Muscle of leg (tissue), 16 donors: ENCODE measurements at places on chromosomes 11 and 22.

DNA sequence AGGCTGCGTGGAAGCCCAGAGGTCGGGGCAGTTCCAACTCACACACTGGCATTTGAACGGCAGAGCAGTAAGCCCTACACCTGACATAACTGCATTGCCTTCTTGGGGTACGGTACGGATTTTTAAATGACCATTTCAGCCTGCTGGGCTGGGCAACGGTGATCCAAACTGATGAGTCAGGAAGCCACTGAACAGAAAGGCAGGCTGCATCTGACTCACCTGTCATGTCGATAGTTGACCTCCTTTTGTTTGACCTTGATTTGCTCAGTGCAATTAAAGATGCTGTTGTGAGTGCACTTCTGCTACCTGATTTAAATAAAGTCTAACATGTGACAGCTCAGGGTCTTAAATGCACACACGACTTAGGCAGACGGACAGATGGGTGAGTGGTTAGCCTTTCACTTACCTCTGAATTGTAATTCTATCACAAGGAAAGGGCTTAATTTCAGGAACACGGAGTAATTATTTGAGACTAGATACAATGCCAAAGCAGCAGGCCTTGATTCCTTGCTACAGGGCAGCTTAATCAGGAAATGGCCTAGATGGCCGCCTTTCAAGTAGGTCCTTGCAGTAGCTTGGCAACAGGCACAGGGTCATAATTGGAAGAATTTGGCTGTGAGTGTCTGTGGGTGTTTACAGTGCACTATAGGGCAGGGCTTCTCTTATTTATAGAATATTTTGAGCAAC lies 52.2 kb downstream of the BMAL1 start:
- DNase-seq = no peak

GRCh38 chr22:36224245-36224644 lies 15.1 kb downstream of the APOL2 start:
- DNase-seq = no peak

- no peak for DNase-seq
Measured at GRCh38 chr22:37167176-37167980, 17.7 kb upstream of the IL2RB start.

- DNase-seq = peak; percentile 91
Measured at GRCh38 chr11:78982473-78982872, 407.8 kb upstream of the NARS2 start.

GRCh38 chr22:41445129-41446056 lies 1.2 kb downstream of the TOB2 start:
- DNase-seq = peak; percentile 47

DNA sequence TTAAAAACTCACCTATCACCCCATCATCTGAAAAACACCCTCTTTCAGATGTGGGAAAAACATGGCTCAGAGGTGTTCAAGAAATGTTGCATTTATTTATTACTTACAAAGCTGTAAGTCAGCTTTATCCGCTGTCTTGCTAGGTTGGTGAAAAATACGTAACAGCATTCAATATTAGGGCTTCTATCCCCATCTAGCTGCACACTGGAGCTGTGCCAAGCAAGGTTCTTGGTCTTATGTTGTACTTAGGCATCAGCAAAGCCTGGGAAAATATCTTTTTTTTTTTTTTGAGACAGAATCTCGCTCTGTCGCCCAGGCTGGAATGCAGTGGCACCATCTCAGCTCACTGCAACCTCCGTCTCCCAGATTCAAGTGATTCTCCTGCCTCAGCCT lies 7.5 kb downstream of the SERPING1 start:
- peak; percentile 8 for DNase-seq

GRCh38 chr22:48886604-48887393 lies 940.9 kb downstream of the BRD1 start:
- DNase-seq = no peak

- DNase-seq = no peak
Measured at GRCh38 chr11:134585666-134586610, 173.9 kb upstream of the B3GAT1 start.

GRCh38 chr11:4865855-4866254 lies 15.8 kb upstream of the OR51T1 start:
- DNase-seq = no peak

- no peak for DNase-seq
Measured at GRCh38 chr11:116082256-116082655, 578.0 kb upstream of the CADM1 start.

DNA sequence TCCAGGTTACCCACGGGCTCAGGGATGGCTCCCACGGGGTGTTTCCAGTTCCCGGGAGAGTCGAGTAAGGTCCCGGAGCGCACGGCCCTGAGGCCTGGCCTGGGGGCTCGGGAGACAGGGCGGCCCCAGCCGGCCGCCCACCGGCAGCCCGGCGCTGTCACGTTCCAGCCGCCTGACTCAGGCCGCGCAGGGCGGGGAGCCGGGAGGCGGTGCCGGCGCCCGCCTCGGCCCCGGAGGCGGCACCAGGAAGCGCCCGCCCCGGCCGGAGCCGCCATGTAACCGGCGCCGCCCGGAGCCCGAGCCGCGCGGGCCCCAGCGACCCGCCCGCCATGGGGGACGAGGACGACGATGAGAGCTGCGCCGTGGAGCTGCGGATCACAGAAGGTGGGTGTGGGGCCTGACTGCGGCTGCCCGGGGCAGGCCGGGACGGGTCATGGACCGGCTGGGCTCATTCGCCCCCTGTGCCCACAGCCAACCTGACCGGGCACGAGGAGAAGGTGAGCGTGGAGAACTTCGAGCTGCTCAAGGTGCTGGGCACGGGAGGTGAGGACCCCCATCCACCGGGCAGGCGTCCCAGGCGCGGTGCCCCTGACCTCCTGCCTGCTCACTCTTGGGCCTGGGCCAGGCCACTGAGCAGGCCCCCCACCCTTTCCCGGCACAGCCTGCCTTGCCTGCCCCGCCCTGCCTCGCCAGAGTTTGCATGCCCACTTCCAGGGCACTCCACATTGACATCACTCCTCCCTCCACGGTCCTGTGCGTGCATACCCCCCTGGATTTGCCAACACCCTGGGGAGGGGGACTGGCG lies at the start of gene RPS6KA4:
TSS of gene RPS6KA4 (plus strand) at position 256 of the 805 bp plus-strand sequence. CDS start at position 330, 74 bp downstream.
- peak; percentile 86 for DNase-seq

DNA sequence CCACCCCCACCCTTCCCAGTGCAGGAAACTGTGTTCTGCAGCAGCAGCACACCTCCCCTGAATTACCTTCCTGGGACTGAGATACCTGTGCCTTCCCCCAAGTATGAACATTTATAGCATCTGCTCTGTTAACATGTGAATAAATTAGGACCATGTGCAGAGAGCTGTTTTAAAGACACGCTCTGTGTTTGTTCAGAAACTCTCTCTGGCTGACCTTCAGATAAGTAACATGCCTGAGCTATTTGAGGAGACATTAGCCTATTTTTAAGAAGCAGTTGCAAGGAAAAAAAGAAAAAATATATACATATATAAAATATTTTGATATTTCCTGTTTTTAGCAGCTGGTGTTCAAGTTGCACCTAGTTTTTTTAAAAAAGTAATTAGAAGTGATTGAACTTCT lies 5.4 kb downstream of the NAV2 start:
- no peak for DNase-seq

DNA sequence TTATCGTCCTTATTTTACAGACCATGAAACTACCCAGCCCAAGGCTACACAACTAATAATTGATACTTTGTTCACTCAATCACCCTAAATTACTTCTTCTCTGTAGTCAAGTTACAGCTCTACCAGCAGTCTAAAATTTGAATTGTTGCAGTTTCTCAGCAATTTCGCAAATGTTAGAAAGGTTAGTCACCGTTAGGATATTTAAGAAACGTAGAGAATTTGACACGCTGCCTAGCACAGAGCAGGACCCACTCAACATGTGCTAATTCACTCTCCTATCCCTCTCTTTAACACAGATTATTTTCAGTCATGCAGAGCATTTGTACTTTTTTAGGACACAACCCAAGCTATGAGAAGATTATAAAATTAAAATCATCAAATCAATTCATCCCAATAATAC lies 771.1 kb upstream of the LUZP2 start:
- DNase-seq = peak; percentile 27

GRCh38 chr22:21659864-21660525 lies 5.8 kb upstream of the PPIL2 start:
- DNase-seq = no peak

DNA sequence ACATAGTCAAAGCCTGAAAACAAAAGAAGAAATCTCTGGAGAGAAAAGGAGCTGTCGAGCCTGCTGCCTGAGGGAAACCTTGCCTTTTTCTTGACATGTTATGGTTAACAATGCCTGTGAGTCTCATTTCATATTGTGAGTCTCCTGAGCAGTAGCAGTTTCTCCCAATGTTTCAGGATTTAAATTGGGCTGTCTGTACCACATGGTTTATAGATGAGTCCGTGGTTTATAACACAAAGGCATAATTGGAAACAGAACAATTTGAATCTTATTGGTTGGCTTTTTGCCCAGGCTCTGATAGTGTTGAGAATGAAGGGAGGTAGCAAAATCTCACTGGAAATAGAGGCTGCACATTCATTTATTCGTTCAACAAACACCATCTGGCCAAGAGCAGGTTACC lies 540.9 kb downstream of the RAB38 start:
- no peak for DNase-seq

DNA sequence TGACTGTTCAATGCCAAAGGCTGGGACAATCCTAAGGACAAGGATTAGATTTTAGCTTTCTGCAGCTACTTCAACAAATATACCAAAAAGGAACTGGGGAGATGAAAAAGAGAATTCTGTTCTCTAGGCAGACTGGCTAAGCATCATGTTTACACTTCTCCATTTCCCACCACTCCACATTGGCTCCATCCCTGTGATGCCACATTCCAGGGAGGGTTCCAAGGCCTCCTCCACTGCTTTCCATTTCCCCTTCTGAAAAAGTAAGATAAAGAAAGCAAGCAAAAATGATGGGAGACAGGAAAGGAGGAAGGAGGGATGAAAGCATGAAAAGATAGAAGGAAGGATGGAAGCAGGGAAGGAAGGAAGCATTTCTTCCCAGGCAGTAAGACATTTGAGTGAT lies 315.8 kb downstream of the BLID start:
- DNase-seq = no peak

DNA sequence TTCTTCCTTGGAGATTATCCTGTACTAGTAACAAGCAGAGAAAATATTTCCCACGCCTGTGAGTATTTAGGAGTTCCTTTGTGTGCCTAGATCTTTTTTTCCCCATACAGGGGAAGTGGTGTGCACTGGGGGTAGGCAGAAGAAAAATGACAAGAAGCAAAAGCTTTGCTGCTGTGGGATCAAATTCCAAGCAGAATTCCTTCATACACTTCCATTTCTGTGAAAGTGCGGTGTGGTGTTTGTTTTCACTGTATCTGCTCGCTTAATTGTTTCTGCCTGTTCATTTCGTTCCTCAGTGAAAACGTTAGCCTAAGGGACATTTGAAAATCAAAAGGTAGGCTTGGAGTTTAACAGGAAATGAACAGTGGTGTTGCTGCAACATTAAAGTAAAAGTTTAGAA lies 47.9 kb downstream of the BLID start:
- DNase-seq = no peak

DNA sequence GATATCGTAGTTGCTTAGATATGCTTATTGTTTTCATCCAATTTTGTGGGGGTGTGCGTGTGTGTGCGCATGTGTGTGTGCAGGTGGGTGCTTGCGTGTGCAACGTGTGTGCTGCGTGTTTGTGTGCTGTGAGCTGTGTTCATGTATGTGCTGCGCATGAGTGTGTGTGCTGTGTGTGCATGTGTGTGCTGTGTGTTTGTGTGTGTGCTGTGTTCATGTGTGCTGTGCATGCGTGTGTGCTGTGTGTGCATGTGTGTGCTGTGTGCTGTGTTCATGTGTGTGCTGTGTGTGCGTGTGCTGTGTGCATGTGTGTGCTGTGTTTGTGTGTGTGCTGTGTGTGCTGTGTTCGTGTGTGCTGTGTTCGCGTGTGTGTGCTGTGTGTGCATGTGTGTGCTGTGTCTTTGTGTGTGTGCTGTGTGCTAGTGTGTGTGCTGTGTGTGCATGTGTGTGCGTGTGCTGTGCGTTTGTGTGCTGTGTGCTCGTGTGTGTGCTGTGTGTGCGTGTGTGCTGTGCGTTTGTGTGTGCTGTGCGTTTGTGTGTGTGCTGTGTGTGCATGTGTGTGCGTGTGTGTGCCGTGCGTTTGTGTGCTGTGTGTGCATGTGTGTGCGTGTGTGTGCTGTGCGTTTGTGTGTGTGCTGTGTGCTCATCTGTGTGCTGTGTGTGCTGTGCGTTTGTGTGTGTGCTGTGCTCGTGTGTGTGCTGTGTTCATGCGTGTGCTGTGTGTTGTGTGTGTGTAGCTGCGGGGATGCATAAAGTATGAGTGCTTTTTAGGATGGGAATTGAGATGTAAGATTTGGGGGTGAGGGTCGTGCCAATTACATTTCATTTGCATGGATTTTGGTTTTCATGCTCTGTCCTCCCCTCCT lies 7.6 kb downstream of the IGF2 start:
- DNase-seq = peak; percentile 30

- DNase-seq = no peak
Measured at GRCh38 chr22:37604875-37605274, 3.8 kb upstream of the GGA1 start.

GRCh38 chr22:49241174-49241851 lies 586.4 kb downstream of the BRD1 start:
- DNase-seq = no peak

DNA sequence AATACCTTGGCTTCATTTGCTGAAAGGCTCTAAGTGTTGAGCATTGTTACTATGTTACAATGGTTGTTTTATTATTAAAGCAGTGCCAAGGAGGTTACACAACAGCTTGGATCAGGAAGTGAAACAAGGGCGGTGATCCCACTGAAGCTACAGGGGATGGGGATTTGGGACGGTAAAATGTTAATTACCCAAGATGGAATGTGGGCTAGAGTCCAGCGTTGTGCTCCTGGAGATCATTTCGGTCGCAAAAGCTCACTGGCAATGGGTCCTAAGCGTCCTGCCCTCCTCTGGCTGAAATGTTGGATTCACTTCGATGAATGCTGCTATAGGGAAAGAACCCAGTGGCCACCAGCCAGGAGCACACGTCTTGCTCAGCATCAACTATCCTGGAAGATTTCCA lies 48.3 kb downstream of the FAM83F start:
- DNase-seq = peak; percentile 71

DNA sequence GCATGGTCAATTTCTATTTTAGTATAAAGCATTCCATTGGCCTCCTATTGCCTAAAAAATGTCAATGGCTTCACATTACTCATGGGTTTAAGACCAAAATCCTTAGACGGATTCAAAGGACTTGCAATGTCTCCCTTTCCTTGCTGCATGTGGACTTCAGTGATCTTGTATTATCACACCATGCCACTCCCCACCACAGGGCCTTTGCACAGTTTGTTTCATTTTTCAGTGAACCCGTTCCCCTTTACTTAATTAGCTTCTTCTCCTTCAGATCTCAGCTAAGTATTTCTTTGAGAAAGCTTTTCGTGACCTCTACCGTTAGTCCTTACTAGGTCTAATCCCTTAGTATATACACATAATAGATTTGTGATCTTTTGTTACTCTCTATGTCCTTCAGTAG lies 269.7 kb downstream of the FAM76B start:
- no peak for DNase-seq

DNA sequence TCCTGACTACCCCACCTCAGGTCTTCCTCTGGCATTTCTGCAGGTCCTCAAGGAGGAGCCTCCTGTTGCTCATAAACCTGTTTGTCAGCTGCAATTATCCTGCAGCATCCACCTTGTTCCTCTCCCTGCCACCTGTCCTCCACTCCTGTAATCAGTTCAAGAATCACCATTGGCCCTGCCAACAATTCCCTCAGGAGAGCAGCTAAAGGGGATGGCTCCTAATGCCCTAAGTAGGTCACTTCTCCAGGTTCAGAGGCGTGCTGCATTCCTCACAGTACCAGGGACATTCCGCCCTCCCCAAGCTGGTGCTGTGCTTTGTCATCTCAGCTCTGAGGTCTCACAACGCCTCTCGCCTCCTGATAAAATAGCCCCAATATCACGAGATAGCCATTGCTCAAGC lies 2.1 kb downstream of the CLDN25 start:
- no peak for DNase-seq
